SJSA1 (cell line): ENCODE measurements at places on chromosomes 11 and 22. TPM values are rescaled to one million over a fixed set of nuclear protein-coding genes. Genes with fewer than 3 reads are reported as not detected.

Gene SF1
- total RNA-seq = 154 and 170 TPM in 2 replicates

Gene SYT9
- not detected in 2 replicates for total RNA-seq

Gene AP5B1
- 30.4 and 33.4 TPM in 2 replicates for total RNA-seq

Gene CYB5R3
- 91.3 and 149 TPM in 2 replicates for total RNA-seq

Gene CST6
- not detected in 2 replicates for total RNA-seq

Gene MRGPRX4
- total RNA-seq = not detected in 2 replicates

Gene HBB
- total RNA-seq = not detected in 2 replicates
